ENCODE measurements at places on chromosomes 11 and 22. TPM values are rescaled to one million over a fixed set of nuclear protein-coding genes. Genes with fewer than 3 reads are reported as not detected.

Gene PAX6
- not detected for polyA plus RNA-seq

Gene SLC22A6
- polyA plus RNA-seq = not detected

Gene MYOD1
- polyA plus RNA-seq = not detected

Gene A4GALT
- not detected for polyA plus RNA-seq

Gene ARHGAP42
- not detected for polyA plus RNA-seq

Gene POU2AF3
- not detected for polyA plus RNA-seq

Gene ARHGAP20
- polyA plus RNA-seq = not detected

Gene PDE3B
- 49.7 TPM for polyA plus RNA-seq

Gene SLC17A6
- not detected for polyA plus RNA-seq

All from naive thymus-derived CD4-positive, alpha-beta T cell (primary cell).